ENCODE measurements at places on chromosomes 5 and 9.

- DNase-seq, result no peak
Observed at GRCh38 chr9:70134360-70134759, 90.7 kb downstream of the MAMDC2 start.

- DNase-seq, result no peak
Observed at GRCh38 chr5:172701291-172701656, 60.2 kb downstream of the NEURL1B start.

DNA sequence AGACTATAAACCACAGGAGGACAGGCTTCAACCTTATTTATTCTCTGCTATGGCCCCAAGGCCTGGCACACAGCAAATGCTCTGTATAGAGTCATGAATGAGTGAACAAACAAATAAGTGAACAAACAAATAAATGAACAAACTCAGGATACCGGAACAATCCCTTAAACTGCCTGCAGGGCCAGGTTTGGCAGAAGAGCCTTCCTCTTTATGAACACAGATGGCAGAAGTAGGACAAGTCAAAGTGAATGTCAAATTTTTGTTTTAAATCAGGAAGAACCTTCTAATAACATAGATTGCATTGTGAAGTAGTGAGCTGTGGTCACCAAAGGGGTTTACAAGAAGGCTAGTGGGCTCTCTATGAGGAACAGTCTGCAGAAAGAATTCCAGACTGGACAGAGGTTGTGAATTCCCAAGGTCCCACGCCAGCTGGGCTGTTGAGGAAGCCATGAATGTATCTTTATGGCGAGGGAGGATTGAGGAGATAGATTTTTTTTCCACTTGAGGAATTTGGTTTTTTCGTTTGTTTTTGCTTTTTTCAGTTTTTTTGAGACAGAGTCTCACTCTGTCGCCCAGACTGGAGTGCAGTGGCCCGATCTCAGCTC, 30.3 kb upstream of the STING1 start:
- DNase-seq, result no peak

DNA sequence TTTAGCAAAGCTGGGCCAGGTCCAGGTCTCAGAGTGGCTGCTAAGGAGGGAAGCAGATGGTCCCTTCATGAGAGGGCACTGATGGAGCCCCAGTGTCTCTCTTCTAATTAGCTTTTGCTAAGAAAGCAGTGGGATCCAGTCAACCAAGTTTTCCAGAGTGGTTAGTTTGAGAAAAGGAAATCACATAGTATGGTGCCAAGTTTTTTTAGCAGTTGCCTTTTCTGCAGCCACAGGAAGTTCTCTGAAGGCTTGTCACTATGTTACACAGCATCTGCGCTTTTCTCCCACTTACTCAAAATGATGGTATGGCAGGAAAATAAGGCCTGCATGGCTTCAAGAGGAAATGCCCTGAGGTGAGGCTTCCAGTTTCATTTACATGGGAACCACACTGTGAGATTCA, 331.5 kb upstream of the ZNF462 start:
- no peak for DNase-seq

- DNase-seq, result no peak
Observed at GRCh38 chr5:76576450-76576849, 46.8 kb downstream of the F2RL2 start.

DNA sequence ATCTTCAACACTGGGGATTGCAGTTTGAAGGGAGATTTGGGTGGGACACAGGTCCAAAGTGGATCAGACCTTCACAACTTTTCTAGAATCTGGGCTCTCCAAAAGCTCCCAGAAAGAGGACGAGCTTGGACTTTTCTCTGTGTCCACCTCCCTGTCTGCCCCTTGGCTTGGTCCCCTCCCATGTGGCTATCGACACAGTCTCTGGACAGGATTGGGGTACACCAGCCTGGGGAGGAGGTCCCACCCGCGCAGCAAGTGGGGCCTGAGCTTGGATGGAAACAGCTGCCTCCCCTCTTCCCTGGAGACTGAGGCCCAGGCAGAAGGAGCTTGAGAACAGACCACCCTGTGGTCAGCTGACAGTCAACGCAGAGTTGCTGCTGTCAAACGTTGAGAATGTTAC, 84.6 kb upstream of the FCN1 start:
- no peak for DNase-seq

- no peak for DNase-seq
Observed at GRCh38 chr5:95060098-95060497, 224.8 kb downstream of the MCTP1 start.

DNA sequence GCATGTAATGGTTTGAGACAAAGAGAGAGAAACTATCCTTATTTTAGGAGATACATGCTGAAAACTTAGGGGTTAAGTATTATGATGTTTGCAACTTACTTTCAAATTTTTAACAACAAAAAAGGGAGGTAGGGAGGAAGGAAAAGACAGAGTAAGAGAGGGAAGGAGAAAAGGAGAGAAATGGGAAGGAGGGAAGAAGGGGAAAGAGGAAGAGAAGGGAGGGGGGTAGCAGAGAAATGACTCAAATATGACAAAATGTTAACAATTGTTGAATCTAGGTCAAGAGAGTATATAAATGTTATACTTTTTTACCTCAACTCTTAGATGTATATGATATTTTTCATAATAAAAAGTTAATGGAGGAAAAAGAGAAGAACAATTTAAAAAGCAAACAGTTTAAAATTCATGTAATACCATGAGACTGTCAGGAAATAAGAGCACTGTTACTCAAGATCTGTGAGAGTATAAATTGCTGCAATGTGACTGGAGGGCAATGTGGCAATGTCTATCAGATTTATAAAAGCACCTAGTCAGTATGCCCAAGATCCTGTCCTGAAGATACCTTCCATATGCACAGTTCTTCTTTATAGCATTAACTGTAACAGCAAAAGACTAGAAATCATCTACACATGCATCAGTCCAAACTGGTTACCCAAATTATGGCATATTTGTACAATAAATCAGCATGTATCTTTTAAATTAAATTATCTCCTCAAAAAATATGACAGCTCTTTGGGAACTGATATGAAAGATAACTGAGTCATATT, 16.3 kb downstream of the FBXW11 start:
- no peak for DNase-seq

DNA sequence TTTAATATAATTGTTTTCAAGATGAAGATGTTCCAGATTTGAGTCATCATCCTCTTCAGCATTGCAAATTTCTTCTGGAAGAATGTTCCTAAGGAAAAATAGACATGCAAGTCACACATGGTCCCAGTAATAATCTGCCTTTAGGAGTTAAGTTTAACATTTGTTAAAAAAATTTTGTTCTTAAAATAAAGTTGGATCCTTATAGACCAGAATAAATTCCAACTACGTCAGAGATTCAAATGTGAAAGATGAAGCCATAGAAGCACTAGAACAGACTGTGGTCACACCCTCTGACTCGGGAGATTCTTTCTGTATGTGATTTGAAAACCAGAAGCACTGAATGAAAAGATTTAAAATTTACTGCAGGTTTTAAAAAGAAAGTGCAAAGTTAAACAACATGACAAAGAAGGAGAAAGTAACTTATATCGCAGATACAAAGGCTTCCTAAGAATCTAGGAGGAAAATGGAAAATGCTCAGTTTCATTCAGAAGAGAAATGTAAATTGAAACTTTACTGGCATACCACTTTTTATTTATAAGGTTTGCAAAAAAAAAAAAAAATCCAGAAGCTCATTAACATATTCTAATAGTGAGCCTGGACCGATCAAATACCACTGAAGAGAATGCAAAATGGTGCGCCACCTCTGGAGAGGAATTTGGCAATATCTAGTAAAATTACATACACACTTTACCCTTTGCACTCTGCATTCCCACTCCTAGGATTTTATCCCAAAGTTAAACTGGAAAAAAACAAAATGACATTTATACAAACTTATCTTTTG, 14.3 kb upstream of the ASPN start:
- DNase-seq, result no peak

DNA sequence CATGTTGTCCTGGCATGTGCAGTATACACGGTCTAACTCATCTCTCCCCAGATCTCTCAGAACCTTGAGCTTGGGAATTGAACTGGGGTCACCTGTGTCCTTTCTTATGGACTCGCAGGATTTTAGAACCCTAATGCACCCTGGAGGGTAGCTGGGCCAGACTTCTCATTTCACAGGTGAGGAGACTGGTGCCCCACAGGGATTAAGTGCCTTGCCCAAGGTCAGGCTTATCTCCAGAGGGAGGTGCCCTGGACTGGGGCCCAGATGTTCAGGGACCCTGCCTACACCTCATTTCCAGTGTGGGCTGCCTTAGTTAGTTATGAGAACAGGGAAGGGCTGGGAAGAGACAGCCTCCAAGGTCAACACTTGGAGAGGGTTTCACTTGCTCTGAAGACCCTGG, 4.0 kb upstream of the NUP214 start:
- no peak for DNase-seq

- no peak for DNase-seq
Observed at GRCh38 chr5:123808461-123809380, 296.7 kb downstream of the CSNK1G3 start.

DNA sequence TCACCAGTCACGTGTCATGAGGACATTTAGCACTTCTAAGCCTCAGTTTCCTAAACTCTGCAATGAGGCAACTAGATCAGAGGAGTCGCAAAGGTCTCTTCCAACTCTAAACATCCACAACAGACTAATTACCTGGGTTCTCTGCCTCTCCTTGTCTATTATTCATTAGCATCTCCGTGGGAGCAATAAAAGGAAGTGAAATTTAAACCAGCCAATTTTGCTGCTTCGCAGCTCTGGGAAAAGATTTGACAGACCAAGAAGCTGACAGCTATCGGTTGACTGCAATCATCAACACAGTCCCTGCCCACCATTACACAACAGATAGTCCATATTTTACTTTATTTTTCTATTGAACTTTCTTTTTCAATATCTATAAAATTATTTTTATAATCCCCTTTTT, 308.9 kb downstream of the NR2F1-AS1 start:
- DNase-seq, result no peak

DNA sequence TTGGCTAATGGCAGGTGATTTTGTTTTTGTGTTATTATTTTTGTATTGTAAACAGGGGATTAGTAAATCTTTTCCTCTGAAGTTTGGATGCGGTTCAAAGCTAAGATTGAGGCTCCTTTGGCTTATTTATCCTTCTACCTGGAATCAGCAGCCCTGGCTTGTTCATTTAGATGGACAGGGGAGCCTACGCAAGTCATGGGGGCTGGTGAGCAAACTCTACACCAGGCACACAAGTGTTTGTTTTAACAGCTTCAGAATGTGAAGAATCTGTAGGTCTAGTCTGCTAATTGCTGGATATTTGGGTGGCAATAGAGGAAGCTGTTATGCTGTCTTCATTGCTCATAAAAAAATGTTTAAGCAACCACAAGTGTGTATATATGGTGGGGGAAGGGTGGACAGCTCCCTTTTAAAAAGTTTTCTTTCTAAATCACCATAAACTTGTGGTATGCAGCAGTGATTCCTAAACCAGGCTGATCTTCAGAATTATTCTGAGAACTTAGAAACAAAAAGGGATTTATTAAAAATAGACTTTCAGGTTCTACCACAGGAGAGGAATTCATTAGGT, 20.7 kb downstream of the ZNF462 start:
- DNase-seq, result no peak

- DNase-seq, result peak; percentile 69
Observed at GRCh38 chr5:32583582-32584232, 1.6 kb upstream of the SUB1 start.

DNA sequence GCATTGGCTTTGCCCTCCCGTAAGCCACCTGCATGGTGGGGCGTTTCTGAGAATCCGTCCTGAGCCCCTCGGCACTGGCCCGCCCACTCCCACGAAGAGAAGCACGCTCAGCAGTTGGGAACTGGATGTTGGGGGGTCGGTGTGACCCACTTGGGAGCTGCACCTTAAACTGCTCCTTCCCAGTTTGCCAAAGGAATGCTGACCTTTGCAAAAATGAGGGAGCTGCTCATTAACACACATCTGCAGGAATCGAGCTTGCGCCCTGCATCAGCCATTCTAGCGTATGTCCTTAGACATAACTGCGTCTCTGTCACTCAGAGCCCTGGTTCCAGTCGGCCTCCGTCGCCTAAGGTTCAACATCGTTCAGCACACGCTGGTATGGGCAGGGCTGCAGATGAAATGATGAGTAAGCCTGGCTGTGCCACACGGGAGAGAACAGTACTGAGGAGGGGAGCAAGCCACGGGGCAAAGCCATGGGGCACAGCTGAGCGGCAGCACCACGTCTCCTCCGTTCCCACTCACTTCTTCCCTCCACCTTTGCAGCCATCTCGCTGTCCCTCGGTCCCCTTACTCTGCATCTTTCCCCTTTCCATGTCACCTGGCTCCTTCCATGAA, 28.8 kb upstream of the NCS1 start:
- DNase-seq, result no peak

- DNase-seq, result no peak
Observed at GRCh38 chr9:133048595-133048994, 13.2 kb upstream of the CEL start.

DNA sequence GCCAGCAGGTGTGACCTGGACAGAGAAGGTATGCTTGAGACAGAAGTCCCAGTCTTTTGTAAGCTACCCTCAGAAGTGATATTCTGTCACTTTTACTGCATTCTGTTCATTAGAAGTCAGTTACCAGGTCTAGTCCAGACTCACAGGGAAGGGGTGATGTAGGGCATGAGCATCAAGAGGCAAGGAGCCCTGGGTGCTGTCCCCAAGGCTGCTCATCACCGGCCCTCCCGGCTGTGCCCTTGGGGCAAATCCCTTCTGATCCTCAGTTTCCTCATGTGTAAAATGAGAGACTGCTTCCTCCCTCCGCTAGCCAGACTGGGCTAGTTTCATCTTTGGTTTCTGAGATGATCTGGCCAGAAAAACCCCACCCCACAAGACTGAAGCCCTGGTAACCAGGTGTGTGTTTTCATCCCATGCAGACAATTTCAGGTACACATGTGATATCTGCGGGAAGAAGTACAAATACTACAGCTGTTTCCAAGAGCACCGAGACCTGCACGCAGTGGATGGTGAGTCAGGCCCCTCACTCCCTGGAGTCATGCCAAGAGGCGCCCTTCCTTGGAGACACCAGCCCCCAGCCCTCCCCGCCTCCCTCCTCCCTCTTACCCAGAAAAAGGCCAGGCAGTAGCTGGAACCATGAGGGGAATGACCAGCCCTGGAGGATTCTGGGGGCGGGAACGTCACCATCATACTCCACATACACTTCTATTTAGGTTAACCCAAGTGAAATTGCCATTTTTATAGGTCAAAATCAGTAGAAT, 71.0 kb downstream of the AMBP start:
- DNase-seq, result no peak

GRCh38 chr9:90921969-90922368, 120.3 kb downstream of the SYK start:
- DNase-seq, result no peak

- no peak for DNase-seq
Observed at GRCh38 chr5:135721548-135722090, 112.8 kb upstream of the SLC25A48 start.

- DNase-seq, result no peak
Observed at GRCh38 chr9:93620881-93621820, 44.8 kb downstream of the PHF2 start.

Data from GM20000 (cell line).